ENCODE measurements at places on chromosomes 4 and X.

- DNase-seq: no peak
Measured at GRCh38 chrX:105910563-105911105, 88.3 kb downstream of the NRK start.

DNA sequence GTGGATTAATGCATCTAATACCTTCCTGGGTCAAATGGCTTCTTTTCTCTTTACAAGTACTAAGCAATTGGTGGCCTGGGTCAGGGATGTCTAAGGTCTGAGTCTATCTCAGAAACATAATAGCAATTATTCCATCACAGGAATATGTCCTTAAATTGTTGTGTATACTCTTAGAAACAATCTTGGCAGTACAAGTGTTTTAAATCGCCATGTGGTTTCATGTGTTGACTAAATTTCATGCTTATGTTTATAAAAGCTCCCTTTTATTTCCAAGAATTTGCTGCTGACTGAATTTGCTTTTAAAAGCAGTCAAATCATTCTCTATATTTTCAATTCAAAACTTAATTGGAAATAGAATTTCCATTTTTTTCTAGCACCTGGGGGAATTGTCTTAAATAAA lies 125.3 kb upstream of the PACRGL start:
- no peak for DNase-seq

DNA sequence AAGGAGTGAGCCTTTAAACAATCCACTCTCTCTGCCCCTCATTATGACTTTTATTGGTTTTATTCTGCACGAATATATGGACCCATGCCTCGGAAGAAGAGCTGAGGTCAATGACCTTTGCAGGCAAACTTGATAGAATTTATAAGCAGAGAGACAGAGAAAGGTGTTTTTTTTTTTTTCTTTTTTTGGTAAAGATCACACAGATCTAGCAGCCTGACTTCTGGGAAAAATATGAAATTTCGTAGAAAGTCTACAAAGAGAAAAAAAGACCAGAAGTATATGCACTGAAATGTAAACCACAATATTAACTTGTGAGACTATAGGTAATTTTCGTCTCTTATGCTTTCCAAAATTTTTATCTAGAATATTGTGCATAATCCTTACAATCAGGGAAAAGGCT lies 61.6 kb downstream of the LEF1 start:
- no peak for DNase-seq

DNA sequence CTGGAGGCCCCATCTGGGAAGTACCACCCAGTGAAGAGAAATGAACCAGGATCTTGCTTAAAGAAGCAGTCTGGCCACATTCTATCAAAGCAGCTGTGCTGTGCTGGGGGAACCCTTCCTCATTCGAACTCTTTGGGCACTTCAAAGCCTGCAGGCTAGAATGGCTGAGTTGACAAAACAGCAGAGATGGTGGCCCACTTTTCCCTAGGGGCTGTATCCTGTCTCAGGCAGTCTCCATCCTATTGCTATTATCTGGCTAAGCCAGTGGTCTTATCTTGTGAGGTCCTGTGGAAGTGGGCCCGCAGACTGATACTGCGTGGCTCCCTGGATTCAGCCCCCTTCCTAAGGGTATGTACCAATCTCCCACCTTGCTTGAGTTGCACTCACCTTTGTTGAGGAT lies 114.3 kb downstream of the VSIG4 start:
- no peak for DNase-seq

DNA sequence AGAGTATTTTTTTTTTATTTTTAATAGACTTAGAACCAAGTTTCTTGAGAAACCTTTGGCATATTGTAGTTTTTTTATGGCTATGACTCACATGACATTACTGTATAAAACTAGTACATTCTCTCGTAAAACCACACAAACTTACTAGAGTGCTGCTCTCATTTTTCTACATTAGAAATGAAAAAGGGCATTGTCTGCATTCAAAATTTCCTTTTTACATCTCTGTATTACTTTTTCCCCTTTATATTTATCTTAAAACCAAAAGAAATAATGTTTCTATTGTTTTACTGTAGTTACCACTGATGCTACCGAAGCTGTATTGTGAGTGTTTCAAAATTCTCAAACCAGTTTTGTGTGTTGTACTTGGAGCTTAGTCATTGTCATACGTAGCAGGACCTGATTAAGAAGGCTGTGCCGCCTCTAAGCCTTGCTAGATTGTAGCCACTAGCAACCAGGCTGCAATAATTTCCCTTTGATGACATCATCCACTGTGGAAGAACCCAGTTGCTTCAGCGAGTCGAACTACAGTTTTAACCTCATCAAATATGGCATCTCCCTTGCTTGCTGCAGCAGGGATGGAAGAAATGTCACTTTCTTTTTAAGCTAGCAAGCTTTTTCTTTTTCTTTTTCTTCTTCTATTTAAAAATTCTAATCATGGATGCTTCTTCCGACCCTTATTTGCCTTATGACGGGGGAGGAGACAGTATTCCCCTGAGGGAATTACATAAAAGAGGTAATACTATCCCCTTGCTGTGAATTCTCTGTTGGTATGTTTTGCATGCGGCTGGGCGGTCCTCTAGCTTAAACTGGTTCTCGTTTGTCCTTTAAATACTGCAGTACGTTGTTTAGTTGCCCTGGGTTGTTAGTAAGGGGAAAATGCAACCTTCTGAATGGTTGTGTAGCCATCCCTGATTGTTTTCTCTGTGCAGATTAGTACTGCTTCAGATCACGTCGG lies 39.6 kb downstream of the CLCN3 start:
- peak; percentile 74 for DNase-seq

- no peak for DNase-seq
Measured at GRCh38 chr4:150826306-150826705, 188.8 kb downstream of the LRBA start.

DNA sequence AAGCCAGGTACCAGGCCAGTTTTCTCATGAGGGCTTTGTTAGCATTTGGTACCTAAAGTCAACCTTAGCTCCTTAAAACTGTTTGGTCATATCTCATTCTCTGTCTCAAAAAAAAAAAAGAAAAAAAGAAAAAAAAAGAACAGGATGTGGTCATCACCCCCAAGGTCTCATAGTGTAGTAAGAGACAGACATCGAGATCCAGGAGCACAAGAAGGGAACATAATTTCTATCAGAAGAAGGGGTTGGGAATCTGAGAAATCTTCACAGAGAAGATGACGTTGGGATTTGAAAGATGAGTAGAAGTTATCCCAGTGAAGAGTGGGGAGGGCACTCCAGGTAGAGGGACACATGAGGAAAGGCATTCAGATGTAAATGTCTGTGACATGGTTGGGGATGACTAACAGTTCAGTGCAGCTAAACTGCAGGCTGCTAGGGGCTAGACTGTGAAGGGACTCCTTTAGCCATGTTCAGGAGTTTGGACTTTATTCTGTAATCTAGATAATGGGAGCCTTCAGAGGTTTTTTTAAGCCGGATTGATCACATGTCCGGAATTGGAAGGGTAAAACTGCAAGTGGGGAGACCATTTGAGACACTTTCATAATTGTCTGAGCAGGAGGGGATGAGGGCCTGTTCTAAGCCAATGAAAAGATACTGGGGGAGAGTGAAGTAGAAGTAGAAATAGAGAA lies 26.9 kb upstream of the GJB1 start:
- DNase-seq: no peak

- no peak for DNase-seq
Measured at GRCh38 chrX:154517101-154517781, 1.2 kb upstream of the FAM3A start.

DNA sequence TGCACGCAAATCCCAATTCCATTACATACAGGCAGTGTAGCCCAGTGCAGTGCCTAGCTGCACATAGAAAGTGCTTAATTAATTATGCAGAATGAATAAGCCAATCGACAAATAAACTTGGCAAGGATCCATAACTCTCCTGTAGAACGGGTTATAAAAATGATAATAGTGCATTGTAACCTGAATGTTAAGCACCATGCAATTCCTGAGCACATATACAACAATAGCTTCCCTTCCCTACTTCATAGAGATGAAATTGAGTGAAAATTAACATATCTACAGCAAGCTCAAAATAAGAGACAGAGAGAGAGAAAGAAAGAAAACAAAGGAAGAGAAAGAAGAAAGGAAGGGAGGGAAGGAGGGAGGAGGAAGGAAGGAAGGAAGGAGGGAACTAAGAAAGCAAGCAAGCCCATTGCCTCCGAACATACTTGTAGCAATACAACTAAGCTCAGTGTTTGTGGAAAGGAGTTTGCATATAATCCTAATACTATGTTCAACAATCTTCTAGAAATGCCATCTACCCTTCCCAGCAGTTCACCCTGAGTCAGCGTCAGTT lies 1074.0 kb upstream of the LCORL start:
- no peak for DNase-seq

DNA sequence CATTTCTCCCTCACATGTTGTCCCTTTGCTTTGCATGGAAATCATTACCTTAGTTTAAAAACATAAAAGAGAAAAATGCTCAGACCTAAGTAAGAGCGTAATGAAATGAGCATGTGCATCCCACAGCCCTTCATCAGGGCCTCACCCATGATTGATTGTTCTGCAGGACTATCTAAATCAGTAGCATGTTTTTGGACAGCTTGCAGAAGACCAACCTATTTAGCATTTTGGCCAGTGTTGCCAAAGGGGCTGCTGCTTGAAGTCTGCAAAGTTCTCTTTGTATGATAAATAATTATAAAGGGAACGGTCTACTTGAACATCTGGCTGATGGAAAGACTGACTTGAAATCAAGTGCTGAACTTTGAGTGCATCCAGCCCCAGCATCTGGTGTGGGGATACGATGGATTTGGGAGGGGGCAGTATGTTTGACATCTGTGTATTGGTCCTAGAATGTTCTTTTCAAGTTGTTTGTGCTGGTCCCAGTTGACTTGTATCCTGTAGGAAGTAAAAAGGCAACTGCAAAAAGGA lies 76.1 kb upstream of the LIMCH1 start:
- no peak for DNase-seq

DNA sequence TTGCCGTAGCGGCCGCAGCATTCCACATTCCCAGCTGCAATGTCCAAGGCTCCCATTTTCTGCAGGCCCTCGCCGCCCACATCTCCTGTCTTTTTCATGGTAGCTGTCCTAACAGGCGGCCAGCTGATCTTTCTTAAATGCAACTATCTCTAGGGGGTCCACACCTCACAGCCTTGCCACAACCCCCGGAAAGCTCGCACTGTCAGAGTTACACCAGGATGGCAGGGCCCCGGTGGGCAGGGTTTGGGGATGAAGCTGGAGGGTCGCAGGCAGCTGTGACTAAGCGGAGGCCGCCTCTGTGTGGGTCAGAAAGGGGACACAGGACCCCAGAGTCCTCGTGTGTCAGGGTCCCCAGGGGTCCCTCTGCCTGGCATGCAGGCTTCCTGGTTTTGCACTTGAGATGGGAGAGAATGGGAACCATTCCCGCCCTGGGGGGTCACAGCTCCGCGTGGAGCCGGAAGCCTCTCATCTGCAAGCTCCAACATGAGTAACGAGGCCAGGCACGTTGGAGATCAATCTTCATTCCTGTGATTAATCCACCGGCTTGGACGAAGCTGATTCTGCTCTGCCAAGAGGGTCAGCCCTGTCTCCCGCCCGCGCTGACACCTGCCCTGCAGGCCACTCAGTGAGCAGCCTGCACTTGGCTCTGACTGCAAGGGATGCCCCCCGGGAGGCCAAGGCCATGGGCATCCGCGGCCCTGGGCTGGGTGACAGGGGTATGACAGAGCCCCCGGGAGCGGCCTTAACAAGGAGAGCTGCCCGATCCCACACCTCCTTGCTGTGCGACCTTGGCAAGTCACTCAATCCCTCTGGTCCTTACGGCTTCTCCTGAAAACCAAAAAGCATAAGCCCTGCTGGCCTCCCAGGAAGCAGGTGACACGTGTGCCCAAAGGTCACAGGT lies 97.9 kb downstream of the ADRA2C start:
- DNase-seq: no peak

- no peak for DNase-seq
Measured at GRCh38 chrX:47633689-47634590, 4.2 kb upstream of the CFP start.

- no peak for DNase-seq
Measured at GRCh38 chrX:68490644-68491043, 8.2 kb upstream of the YIPF6 start.

DNA sequence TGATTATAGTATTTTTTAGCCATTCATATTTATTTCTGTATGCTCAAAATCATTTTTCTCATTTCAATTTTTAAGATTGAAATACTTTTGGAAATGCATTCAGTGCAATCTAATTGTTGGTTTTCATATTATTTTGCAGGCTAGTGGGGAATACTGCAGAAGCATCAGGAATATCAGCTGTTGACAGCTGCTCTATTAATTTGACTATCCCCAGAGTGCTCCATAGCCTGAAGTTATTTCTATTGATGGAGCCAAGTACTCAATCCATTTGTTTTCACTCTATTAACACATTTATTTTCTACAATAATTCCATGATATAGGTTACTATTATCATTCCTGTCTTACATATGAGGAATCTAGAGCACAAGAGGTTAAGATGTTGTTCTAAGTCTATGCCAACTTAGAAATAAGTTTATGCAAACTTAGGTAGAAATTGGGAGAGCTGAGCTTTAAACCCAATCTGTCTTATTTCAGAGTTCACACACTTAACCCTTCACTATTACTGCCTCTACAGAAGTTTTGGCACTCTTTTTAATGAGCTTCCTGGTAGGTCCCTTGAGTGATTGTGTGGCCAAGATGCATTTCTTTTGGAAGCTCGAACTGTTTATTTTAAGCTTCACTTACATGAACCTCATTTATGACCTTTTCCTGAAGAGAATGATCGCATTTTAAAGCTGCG lies 65.6 kb upstream of the PCDH18 start:
- DNase-seq: no peak

GRCh38 chr4:27055221-27055760 lies 194.7 kb downstream of the STIM2 start:
- no peak for DNase-seq

GRCh38 chr4:36187723-36188333 lies 56.5 kb downstream of the ARAP2 start:
- no peak for DNase-seq

DNA sequence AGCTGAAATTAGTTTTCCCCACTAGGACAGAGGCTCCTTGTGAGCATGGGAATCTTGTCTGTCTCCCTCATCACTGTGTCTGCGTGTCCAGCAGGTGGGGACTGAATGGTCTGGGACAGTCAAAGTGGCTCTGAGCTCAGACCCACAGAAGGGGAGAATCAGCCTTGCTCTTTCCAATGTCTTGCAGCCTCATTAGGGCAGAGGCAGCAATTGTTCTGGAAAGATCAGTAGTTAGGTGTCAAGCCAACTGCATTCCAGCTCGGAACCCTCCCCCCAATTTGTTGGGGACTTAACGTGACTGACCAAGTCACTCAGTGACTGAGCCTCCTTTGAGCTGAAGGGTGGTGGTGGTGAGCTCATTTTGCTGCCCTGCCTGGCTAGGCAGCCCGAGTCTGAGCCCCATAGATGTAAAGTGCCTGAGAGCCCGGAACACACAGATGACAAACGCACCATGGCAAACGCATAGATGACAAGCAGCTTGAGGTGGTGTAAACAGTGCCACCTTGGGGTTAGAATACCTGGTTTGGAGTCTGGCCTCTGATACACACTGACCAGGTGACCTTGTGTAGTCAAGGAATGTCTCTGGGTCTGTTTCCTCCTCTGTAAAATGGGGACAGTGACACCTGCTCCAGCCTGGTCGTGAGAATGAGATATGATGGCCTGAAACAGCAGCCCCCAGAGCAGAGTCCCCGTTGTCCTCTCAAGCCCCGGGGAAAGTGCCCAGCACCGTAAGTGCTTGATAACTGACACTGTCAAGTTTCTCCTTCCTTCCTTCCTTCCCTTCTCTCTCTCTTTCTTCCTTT lies 2.7 kb upstream of the SORCS2 start:
- DNase-seq: no peak
